ENCODE measurements at places on chromosomes 13 and 19. TPM values are rescaled to one million over a fixed set of nuclear protein-coding genes. Genes with fewer than 3 reads are reported as not detected.

The SMAD9 gene
- not detected for total RNA-seq

The CUL4A gene
- total RNA-seq: 97.6 TPM

The DENND1C gene
- total RNA-seq: 94.3 TPM

The KLK12 gene
- total RNA-seq: not detected

The WASF3 gene
- total RNA-seq: 0.30 TPM

The PRRG2 gene
- 0.82 TPM for total RNA-seq

The ARHGAP33 gene
- 67.1 TPM for total RNA-seq

The NXNL1 gene
- total RNA-seq: not detected

The SIGLEC9 gene
- total RNA-seq: 0.14 TPM

The CACNG7 gene
- not detected for total RNA-seq

The PLIN4 gene
- total RNA-seq: not detected

The INSL3 gene
- total RNA-seq: 4.1 TPM

The CERS1 gene
- not detected for total RNA-seq

The PCP2 gene
- 2.0 TPM for total RNA-seq

The PLPPR3 gene
- not detected for total RNA-seq

The C13orf42 gene
- not detected for total RNA-seq

The KIR2DL3 gene
- not detected for total RNA-seq

The C19orf85 gene
- total RNA-seq: not detected

The CEACAM16 gene
- total RNA-seq: not detected

The F10 gene
- not detected for total RNA-seq

The PODNL1 gene
- total RNA-seq: not detected

The PLVAP gene
- not detected for total RNA-seq

The SHISA7 gene
- not detected for total RNA-seq

The OR7A5 gene
- not detected for total RNA-seq

The CYP2S1 gene
- 0.23 TPM for total RNA-seq

The ATXN8OS gene
- total RNA-seq: not detected

The ATP4A gene
- total RNA-seq: not detected

The POLD1 gene
- total RNA-seq: 141 TPM

The POLR1G gene
- 9.1 TPM for total RNA-seq

The ZNF728 gene
- total RNA-seq: not detected

The IGFL2 gene
- total RNA-seq: 0.30 TPM

The SIGLEC12 gene
- total RNA-seq: 1.4 TPM

The SH2D3A gene
- 20.8 TPM for total RNA-seq

The CFAP97D2 gene
- 0.18 TPM for total RNA-seq

The CDC42EP5 gene
- not detected for total RNA-seq

The RYR1 gene
- 4.4 TPM for total RNA-seq

The NLRP5 gene
- not detected for total RNA-seq
